Endodermal cell (in vitro differentiated cells): ENCODE measurements at places on chromosomes 12 and 14.

- DNase-seq, result no peak
Observed at GRCh38 chr12:39773266-39773665, 153.7 kb upstream of the ABCD2 start.

GRCh38 chr14:57492859-57493258, 798 bp downstream of the CCDC198 start:
- no peak for DNase-seq

- peak; percentile 79 for DNase-seq
Observed at GRCh38 chr14:100709289-100710284, 17.1 kb upstream of the DLK1 start.

- no peak for DNase-seq
Observed at GRCh38 chr12:118166946-118167345, 31.0 kb downstream of the PEBP1 start.

DNA sequence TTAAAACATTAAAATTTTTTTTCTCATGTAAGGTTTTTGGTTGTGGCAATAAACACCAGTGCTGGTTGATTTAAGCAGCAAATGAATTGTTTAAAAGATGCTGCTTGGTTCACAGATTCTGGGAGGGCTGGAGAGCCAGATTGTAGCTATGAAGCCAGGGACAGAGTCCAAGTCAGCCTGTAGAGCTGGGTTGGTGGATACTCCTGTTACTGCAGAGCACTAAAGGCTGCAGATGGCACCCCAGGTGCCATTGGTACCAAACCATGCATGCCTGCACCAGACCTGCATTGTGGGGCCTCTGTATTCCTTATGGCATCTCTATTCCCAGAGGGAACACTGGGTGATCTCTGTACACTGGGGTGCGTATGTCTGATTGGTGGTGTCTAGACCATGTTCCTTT, 113.3 kb downstream of the SNAPC1 start:
- no peak for DNase-seq

GRCh38 chr12:26514364-26514763, 318.6 kb downstream of the ITPR2 start:
- DNase-seq, result no peak

GRCh38 chr14:60233251-60233650, 15.8 kb upstream of the PPM1A start:
- DNase-seq, result no peak

- peak; percentile 49 for DNase-seq
Observed at GRCh38 chr14:98512501-98513251, 759.3 kb downstream of the BCL11B start.

DNA sequence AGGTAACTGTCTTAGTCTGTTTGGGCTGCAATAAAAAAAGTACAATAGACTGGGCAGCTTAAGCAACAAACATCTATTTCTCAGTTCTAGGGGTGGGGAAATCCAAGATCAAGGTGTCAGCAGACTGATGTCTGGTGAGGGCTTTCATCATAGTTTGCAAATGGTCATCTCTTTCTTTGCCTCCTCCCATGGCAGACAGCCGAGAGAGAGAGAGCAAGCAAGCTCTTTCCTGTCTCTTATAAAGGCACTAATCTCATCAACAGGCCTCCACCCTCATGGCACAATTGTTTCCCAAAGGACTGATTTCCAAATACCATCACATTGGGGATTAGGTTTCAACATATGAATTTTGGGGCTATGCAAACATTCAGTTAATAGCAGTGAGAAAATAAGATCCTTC, 445.6 kb upstream of the FLRT2 start:
- no peak for DNase-seq

- no peak for DNase-seq
Observed at GRCh38 chr14:104094056-104094708, 8.7 kb downstream of the ASPG start.

- no peak for DNase-seq
Observed at GRCh38 chr12:1456885-1457284, 137.5 kb downstream of the FBXL14 start.

DNA sequence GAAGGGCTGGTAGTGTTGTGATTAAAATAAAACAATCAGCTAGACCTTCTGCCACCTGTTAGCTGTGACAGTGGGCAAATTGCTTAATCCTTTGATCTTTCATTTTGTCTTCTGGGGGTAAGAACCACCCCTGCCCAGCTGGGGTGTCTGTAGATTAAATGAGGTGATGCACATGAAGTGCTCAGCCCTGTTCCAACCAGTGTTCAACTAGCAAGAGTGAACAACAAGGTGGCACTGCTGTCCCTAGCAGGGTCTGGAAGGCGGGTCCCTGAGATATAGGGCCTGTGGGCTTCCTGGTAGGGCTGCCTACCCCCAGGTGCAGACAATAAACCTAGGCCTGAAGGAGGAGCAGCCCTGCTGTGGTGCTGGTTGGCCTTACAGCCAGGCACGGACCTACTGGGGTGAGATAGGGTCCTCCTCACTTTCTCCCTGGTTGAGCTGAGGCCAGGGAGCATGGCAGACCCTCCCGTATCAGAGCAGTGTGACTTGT, 60.6 kb downstream of the ARL6IP4 start:
- no peak for DNase-seq

- DNase-seq, result no peak
Observed at GRCh38 chr12:2341871-2342270, 289.1 kb downstream of the CACNA1C start.

DNA sequence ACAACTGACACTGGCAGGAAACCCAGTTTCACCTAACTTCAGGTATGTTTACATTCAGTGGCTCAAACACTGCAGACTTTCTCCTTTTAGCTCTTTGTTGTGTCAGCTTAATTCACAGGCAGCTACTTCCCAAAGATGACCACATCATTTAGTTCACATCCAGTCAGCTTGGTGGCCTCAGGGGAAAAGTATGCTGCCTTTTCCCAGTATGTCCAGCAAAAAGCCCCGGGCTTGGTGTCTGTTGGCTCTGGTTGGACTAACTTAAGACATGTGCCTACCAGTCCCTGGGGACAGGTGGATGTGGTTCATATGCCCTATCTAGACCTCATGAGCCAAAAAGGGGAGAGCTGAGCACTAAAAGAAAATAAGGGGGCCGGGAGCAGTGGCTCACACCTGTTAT, 56.4 kb downstream of the GOLGA5 start:
- DNase-seq, result no peak

- peak; percentile 40 for DNase-seq
Observed at GRCh38 chr12:1916371-1917171, 1.9 kb downstream of the CACNA2D4 start.

DNA sequence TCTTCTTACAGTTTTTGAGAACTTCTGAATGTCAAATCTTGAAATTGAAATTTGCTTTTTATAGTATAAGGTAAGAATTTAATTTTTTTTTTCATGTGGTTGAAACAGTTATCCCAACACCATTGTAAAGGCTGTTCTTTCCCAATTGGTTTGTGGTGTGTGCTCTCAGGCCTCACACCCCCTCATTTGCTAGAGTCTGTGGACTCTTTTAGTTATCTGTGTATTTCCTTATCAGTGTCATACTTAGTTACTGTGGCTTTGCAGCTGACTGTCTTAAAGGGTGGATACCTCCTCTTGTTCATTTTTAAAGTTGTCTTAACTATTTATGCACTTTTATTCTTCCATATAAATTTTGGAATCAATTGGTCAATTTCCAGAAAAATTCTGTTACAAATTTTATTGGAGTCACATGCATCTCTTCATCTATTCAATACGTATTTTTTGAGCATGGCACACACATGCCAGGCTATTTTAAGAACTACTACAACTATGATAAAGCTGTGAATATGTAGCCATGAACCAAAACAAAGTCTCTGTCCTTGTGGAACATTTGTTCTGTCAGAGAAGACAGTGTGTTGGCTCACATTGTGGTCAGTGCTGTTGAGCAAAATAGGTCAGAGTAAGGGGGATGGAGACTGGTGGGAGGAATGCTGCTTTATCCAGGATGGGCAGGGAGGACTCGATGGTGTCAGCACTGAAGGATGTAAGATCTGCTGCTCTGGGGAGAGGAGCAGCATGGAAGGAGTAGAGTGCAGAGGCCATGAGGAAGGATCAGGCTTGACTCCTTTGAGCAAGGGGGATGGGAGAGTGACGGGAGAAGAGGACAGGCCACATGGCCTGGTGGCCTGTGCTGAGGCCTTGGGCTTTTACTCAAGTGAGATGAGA, 24.1 kb downstream of the FGF23 start:
- DNase-seq, result no peak

DNA sequence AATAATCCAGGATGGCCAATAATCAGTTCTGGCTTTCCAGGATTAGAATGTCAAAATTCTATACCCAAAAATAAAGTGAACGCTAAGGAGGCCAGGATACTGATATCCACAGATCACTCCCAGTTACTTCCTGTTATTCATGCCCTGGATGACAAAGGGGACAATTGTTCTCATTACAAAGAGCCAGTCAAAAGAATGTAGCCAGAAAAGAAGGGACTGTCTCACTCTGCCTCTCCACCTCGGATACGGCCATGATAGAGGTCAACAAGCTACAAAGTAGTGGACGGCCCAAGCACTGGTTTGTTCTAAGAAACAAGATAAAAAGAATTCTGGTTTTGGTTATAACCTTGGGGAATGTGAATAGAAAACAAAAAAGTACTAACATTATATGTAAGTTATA, 116.1 kb upstream of the ATF7IP start:
- no peak for DNase-seq

DNA sequence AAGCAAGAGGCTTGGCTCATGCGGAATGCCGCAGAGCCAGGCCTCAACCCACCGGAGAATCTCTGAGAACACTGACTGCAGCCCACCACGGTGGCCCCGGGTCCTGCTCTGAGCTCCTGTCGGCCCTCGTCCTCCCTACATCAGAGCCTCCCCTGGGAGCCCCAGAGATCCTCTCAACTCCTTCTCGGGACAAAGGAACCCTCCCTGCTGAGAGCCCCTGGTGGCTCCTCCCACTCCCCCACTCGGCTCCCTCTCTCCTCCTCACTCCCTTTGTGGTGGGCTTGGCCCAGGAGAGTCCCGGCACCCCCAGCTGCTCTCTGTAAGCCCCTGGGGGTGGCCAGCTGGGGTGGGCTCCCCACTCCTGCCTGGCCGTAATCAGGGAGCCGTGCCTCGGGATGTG, 11.1 kb upstream of the INF2 start:
- DNase-seq, result peak; percentile 79

DNA sequence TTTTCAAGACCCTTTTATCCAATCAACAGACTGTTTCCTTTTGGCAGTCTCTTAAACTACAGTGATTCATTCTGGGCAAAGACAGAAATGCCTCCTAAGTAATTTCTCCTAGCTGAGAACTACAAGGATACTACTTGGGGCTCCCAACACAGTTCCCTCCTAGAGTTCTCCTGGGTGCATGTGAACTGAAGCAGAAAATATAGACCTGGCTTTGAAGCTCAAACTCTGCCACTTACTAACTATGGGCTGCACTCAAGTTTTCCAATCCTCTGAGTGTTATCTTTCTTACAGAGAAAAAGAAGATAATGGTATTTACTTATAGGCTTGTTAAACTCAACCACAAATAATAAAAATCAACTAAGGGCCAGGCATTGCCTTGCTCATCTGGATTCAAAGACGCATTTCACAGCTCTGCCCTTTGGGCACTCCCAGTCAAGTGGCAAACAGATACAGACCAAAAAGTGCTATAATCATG, 97.6 kb downstream of the EFCAB11 start:
- DNase-seq, result no peak

GRCh38 chr12:72271451-72272090, 599 bp upstream of the TRHDE start:
- peak; percentile 92 for DNase-seq

DNA sequence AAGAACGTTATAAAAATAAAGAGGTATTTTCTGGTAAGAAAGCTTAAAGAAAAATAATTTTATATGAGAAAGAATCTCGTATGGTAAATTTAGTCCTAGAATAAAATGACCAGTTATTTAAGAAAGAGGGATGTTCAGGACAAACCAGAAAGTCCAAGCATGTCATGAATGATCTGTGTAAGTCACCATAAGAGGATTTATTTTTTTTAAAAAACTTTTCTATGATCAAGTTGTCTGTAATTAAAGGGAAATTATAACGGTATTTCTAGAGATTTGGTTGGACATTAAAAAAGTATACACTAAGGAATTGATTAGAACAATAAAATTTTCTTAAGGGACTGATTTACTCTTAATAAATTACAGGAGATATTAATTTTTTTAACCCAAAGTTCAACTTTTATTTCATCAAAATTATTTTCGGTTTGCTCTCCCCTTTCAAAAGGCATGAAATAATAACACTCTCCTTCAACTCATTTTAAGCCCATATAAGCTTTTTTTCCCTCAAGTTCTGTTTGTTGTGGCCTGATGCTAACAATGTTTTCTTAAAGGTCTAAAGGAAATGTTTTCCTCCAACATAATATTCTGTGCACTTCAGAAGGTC, 49.9 kb upstream of the CPSF6 start:
- DNase-seq, result no peak

DNA sequence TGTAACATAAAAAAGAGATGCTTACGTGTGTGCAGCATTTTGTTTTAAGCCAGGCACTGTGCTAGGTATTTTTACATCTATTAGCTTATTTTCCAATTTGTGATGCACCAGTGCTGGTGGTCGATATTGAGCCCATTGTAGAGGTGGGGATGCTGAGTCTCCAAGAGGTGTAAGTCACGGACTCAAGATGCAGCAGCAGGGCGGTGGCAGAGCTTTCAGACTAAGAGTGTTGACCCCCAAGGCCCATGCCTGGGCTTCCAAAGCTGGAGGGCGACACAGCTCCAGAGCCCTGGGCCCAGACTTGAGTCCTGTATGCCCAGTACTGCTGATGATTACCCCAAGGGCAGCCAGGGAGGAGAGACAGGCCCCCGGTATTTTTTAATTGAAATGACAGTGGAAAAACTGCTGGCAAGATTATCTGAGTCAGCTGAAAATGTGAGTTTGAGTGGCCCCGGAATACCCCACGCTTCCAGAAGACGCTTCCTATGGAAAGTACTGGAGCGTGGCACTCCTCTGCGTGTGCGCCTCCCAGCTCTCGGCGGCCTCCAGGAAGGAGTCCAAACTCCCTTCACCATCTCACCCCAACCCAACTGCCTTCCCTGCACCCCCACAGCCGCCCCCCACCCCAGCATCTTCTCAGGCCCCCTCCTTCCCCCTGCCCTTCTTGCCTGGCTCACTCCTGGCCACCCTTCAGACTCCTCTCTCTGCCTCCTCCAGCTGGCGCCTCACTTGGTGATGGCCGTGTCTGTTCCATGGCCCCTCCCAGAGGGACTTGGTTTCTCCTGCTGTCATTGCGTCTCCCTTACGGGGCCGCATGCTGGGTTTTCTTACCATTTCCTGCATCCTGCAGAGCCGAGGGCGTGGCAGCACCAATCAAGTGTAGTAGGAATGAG, 40.7 kb downstream of the ELK3 start:
- no peak for DNase-seq

DNA sequence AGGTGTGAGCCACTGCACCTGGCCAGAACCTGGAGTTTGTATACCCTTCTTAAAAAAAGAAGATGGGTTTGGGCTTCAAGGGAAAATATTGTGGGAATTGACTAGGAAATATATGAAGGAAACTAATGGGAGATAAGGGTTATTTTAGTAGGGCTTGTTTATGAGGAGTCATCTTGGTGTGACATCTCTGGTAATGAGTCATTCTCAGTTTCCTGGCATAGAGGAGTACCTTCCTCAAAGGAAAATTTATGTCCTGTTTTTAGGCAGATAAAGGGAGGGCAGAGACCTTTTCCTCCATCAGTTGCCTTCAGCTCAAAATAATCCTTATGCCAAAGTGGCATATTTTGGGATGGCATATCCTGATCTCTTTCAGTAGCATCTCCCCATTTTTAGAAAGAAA, 30.6 kb upstream of the NFKBIA start:
- DNase-seq, result no peak
